ENCODE measurements at places on chromosomes 1 and 21.

DNA sequence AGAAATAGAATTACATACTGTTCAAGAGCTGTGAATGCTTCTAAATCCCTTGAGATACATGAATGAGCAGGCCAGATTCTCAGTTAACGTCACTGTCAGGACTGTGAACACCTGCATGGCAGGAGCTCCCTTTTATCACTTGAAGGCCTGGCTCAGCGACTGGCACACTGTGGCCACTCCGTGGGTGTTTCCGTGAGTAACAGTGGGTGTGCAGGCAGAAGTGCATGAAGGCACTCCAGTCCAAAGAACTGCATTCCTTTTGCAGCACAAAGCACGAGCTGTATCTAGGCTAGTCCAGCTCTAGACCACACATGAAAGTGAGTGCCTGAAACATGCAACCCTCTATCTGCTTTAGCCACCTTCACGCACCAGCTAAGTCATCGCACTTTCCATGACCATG is 9.6 kb upstream of the SIM2 start:
- DNase-seq: no peak

DNA sequence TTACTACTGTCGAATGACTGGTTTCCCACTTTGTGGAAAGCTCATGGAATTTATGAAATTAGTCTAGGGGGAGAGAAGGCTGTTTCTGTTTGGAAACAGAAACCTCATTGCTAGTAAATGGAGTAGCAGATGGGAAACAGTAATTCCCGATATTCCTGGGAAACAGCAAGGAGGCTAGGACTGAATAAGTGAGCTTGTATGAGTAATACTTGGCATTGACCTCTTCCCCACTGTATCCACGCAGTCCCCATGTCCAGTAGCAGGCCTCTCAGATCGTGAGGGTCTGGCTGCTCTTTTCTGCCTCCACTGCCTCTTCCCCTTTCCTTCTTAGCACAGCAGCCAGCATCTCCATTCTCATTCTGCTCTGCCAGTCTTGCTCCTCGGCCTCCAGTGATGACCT is 75.5 kb downstream of the PRDM2 start:
- DNase-seq: no peak

DNA sequence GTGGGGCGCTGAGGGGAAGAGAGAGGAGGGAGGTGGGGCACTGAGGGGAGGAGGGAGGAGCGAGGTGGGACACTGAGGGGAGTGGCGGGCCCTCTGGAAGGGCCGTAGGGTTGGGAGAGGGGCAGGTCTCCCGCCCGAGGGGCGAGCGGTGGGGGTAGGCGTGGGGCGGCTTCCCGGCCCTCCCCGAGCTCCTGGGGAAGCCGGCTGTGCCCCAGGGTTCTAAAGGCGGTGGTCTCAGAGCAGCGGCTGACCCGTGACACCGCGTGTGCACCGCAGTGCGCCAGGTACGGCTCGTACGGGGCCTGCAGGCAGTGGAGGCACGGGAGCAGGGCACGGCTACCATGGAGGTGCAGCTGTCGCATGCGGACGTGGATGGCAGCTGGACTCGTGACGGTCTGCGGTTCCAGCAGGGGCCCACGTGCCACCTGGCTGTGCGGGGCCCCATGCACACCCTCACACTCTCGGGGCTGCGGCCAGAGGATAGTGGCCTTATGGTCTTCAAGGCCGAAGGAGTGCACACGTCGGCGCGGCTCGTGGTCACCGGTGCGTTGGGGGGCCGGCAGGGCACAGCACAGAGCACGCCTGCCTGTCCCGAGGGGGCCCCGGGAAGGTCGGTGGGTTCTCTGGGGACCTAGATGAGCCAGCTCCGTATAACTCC is 68.5 kb downstream of the OBSCN start:
- DNase-seq: no peak

- DNase-seq: no peak
Observed at GRCh38 chr1:112852276-112852675, 103.7 kb downstream of the SLC16A1 start.

GRCh38 chr1:209569455-209570207 is 13.9 kb upstream of the CAMK1G start:
- DNase-seq: peak; percentile 33

- DNase-seq: no peak
Observed at GRCh38 chr21:37800057-37800455, 116.2 kb downstream of the KCNJ6 start.

- no peak for DNase-seq
Observed at GRCh38 chr1:30795026-30795425, 37.5 kb upstream of the LAPTM5 start.

DNA sequence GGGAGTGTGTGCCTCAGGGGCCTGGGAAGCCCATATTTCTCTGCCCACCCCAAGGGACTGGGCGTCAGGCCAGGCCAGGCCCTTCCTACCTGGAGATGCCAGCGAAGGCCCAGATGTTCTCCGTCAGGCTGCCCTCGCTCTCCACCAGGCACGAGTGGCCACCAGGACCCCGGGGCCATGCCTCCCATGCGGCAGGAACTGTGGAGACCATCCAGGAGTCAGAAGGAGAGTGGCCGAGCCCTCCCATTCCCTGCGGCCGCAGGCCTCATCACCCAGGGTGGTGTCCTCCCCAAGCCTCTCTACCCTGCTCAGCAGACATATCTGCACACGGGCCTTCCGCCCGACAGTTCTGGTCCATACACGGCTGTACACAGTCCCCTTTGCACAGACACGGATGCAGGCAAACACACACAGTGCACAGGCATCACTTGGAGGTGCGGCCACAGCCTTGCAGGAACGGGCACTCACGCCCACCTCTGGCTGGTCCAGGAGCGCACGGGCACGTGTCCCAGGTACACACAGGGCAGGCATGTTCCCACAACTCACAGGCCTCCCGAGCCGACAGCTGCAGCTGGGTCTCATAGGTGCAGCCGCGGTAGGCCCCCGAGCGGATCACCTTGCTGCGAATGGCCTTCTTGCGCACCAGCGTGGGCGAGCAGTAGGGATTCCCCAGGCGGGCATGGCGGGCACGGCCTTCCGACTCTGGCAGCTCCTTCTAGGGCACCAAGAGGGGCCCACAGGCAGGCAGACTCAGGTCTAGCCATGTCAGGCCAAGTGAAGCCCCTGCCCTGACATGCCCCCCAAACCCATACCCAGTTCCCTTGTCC is 5.9 kb upstream of the KIF17 start:
- no peak for DNase-seq

- no peak for DNase-seq
Observed at GRCh38 chr21:27586986-27587385, 620.1 kb upstream of the ADAMTS5 start.

DNA sequence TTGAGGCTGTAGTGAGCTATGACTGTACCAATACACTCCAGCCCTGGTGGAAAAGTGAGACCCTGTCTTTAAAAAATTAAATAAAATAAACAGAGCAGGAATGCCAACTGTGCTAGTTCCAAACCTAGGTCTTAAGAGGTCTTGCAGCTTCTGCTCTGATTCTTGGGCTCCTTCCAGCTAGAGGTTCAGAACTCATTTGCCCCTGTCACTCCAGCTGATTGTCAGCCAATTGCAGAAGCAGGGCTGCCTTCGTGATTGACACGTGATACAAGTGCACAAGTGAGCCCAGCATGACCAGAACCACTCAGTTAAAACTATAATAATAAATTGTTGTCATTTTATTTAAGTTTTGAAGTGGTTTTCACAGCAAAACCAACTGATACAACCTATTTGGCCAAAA is 298.4 kb downstream of the USP25 start:
- no peak for DNase-seq

GRCh38 chr1:212797681-212798080 is 6.0 kb downstream of the TATDN3 start:
- no peak for DNase-seq

DNA sequence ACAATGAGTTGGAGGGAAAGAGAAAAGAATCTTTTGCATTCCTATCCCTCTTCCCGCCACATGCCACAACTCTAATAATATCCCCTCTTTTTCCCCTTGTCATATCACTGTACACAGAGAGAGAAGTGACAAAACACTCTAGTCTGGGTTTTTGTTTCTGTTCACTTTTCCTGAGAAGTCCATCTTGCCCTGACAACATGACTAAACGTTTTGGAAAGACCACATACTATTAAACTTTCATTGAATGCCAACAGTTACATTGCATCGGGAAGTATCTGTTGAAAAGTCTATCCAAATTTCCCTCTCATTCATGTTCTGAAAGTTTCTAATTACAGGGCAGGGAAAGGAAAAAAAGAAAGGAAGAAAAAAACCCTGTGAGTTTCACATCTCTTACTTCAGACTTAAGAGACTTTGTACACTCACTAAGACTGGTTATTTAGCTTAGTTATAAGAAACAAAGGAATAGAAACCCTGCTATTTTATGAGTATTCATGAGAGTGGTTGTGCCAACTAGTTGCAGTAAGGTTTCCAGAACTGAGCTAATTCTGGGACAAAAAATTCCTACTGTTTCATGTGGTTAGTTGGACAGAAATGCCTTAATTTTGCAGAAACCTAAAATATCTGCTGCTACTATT is 16.9 kb downstream of the PLA2G4A start:
- no peak for DNase-seq

DNA sequence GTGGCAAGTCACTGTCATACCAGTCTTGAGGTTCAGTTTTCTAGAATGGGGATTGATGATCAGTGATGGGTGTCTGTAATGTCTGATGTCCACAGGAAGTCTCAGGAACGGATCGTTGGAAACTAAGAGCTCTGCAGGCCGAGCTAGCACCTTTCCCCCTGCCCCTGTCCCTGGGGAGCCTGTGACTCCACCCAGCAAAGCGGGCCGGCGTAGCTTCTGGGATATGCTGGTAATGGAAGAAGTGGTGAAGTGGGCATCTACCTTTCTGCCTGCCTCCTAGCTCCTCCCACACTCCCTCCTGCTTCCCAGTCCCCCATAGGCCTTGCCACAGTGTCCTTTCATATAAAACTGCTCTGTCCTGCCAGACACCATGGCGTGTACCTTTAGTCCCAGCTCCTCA is 13.4 kb downstream of the HYI start:
- DNase-seq: no peak

DNA sequence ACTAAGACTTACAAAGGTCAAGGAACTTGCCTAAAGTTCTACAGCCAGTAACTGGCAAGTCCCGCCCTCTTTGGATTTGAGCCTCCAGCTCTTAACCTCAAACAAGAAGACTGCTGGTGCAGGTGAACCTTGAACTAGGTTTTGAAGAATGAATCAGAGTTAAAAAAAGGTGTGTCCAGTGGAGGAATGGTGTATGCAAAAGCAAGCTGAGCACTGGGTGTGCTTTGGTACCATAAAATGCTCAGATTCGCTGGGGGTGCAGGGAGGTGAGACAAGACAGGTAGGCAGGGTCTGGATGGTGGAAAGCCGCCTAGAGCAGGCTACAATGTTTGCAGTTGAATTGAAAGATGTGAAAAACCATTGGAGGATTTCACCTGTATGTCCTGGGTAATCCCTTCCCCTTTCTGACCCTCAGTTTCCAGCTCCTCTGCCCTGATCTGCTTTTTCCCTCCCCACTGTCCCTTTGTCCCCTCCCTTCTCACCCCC is 39.8 kb downstream of the FOXD2 start:
- DNase-seq: no peak

DNA sequence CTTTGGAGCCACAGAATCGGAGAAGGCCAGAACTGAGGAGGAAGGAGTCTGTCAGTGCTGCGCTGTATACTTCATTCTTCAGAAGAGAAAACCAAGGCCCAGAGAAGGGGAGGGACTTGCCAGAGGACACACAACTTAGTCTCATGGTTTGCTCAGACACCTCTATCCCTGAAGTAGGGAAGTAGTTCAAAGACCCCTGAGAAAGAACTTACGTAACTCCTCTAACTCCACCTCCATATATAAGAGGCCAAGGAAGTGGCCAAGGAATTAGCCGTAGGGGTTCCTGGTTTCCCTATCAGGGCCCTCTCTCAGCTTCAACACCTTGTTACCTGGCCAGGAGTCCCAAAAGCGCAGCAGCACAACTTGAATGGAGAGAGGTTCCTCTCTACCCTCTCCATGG is 580 bp upstream of the NECTIN4 start:
- no peak for DNase-seq

DNA sequence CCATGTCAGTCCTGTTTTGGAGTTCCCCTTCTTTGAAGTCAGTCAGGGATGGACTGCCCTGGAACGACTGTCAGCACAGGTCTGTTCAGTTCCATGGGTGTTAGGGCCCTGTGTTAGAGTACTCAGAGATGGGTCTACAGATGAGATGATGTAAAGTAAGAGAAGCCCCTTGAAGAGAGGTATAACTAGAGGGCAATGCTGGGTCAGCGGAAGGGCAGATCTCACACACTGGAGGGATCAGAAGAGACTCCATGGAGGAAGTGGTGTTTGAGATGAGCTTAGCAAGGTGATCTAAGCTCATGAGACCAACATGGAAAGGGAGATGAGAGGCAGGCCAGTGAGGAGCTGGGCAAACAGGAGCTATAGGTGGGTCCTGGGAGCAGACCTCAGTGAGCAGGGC is 7.6 kb downstream of the PPFIA4 start:
- no peak for DNase-seq

- DNase-seq: no peak
Observed at GRCh38 chr1:111197598-111198284, 2.7 kb downstream of the DENND2D start.

GRCh38 chr1:108963052-108963686 is at the start of gene CLCC1:
Gene CLCC1 (minus strand): TSS chr1:108963484. CDS start chr1:108950437, 13,047 bp downstream.
- DNase-seq: peak; percentile 89

GRCh38 chr1:104648269-104648691 is 898.6 kb downstream of the AMY1C start:
- no peak for DNase-seq

GRCh38 chr1:60069691-60070090 is 3.9 kb downstream of the C1orf87 start:
- no peak for DNase-seq

Measured in HS-27A (cell line).